ENCODE measurements at places on chromosomes 4 and X.

DNA sequence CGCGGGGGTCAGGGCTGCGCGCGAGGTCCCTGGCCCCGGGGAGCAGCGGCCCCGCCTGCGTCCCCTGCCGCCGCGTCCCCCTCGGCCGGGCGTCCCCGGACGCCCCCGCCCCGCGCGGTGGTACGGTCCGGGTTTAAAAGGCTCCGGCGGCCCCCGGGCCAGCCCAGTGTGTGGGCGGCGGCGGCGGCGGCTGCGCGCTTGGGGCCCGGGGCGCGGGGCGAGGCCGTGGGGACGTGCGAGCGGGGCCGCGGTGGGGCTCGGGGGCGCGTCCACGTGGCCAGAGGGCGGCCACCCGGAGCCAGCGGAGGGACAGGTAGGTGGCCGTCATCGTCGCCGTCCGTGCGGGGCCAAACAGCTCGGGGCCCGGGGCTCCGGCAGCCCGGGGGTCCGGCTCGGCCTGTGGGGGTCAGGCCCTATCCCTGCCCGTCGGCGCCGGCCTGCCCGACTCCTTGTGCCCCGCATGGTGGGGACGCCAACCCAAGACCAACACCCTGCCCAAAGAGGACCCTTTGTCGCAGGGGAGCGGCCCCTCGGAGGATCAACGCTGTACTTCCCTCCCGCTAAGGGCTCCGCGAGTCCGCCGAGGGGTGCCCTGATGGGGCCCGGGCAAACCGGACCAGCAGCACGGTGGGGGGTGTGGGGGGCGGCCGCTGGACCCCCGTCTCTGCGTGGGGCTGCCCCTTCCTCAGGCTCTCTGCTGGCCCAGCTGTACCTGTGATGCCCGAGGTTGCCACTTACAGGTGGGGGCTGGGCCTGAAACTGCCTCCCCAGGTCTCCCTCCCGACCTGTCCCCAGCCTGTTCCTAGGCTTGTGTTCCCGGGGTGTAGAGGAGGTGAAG is at the start of gene PLXNA3:
Gene PLXNA3 (plus strand): TSS at position 166 of the 838 bp plus-strand sequence. CDS start 1,903 bp downstream, outside the sequence.
- no peak for DNase-seq

DNA sequence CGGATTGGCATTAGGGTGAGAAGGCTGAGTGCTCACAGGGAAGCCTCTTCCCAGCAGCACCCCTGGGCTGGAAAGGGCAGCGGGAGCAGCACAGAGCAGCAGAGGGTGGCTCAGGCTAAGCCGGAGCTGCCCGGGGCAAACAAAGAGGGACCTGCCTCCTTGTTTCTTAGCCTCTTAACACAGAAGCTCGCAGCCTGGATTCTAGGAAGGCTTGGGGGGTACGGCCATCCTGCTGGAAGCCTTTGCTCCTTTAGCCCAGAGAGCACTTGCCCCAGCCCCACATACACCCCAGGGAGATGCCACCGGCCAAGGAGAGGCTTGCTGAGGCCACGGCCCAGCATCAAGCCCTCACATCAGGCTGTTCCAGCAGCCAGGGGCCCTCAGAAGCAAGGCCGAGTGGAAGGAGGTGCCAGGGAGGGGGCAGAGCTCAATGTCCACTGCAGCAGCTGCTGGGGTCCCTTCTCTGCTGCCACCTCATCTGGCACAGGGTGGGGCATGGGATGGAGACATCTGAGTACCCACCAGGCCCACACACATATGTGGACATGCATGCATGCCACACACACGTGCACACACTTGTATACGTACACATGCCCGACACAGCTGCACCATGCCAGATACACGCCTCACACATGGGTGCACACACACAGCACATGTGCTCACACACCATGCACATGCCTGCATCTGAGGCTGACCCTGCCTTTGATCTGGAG is 20.3 kb upstream of the SPON2 start:
- DNase-seq: no peak

DNA sequence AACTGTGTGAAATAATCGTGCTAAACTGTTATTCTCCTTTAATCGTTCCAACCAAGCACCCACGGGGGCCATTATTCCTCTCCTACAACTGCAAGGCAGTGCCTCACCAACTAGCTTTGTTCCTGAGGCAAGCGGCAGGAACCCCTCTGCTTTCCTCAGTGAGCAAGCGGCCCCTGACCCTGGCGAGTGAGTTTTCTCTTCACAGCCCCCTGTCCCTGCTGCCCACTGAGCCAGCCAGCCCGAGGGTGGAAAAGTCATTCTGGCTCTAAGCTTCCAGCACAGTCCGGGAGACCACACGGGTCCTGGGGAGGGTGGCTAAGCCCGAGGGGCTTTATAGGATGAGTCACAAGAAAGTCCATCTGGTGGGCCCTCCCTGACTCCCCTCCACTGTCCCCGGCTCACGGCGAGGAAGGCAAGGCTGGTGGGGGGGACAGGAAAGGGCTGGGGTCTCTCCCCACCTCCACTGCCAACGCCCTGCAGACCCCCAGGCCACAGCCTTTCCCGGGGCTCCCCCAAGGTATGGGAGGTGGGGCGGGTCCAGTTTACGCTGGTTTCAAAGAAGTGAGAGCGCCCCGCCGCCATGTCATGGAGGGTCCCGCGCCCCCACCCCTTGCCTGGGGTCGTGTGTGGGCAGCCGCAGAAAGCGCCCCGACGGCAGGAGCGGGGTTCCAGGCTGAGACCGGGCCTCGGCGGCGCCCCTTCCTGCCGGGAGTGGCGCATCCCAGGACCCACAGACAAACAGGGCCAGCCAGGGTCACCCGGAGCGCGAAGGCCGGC is 45.0 kb downstream of the CPLX1 start:
- DNase-seq: no peak

DNA sequence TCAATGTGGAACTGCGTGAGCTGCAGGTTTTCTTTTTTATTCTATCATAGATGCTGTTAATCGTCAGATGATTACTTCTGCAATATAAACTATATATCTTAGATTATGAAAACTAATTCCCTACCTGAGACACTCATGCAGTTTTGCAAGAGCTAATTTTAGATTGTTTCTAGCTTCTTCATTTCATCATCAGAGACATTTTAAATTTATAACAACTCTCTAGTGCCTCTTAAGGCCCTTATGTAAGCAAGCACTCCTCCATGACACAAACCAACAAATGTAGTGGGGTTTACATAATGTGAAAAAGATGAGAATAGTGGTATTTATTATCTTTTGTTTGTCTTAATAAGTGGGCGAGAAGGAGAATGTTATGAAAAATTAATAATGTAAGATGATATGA is 170.2 kb upstream of the ETNPPL start:
- no peak for DNase-seq

DNA sequence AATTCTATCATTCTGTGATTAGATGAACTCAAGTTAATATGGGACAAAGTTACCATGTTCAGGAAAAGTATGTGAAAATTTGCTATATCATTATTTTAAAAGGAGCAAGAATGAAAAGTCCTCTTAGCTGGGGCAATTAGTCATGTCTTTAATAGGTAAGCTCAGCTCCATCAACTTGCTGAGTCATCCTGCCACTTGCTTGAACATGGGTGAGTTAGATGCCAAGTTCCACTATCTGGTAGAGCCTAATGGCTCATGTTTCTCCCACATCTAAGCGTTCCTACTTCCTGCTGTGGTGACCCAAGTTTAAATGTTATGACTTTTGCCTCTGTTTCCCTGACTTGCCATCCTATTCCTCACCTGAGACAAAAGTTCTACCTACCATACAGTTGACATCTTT is 276.8 kb downstream of the ZNF674 start:
- no peak for DNase-seq

DNA sequence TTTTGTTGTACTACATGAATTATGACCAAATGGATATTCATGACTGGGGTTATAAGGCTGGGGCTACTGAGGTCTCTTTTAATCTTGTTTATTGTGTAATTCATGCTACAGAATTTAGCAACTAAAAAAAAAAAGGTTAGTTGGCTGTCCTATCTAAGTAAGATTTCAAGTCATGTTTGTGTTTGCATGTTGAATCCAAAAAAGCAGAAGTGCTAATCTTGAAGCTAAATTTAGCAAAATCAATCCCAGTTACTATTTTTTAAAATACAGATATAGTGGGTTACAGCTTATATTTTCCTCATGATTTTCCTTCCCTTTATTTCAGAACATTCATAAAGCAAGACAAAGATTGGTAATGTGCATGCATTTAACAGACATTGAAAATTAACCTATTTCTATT is 19.4 kb downstream of the MTMR1 start:
- DNase-seq: no peak

- DNase-seq: no peak
These were observed 109.8 kb downstream of the EGF start for GRCh38 chr4:110022457-110022856.

DNA sequence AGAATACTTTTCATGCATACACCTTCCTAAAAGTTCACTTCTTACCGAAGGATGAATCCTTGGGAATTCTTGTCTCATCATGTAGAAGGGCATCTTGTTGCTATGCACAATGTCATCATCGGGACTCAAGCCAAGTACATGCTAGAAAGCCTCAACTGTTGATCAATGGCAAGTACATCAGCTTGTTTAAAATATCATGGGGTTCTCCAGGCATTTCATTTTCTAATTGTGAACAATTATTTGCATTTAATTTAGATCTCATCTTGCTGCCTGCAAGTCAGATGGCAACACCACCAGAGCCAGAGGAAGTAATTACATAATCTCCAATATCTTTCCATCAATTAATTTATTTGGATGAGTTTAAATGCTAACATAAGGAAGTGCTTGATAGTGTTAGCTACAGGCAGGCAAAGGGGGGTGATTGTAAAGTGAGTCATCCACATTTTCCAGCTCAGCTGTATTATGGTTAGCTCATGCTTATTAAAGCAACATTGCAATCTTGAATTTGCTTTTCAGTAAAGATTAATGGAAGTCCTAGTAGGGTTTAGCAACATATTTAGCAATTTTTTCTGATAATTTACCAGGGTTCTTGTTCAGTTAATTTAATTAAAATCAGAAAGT is 356.5 kb downstream of the CBLL2 start:
- peak; percentile 64 for DNase-seq

DNA sequence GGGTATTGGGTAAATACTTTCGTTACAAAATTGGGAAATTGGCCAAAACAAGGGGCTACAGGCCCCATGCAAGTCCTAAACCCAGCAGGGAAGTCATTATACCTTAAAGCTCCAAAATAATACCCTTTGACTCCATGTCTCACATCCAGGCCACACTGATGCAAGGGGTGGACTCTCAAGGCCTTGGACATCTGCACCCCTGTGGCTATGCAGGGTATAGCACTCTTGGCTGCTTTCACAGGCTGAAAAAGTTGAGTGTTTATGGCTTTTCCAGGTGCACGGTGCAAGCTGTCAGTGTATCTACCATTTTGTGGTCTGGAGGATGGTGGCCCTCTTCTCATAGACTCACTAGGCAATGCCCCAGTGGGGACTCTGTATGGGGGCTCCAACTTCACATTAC is 326.5 kb downstream of the TEX13C start:
- no peak for DNase-seq
